ENCODE measurements at places on chromosomes 12 and 14.
A peak's percentile ranks its signal among the peaks of the same experiment; 100 is the strongest.

- no peak for DNase-seq
These were observed 126.8 kb upstream of the MAP1LC3B2 start for GRCh38 chr12:116432314-116432750.

GRCh38 chr14:91119556-91120311 is 5.9 kb downstream of the DGLUCY start:
- DNase-seq: no peak

DNA sequence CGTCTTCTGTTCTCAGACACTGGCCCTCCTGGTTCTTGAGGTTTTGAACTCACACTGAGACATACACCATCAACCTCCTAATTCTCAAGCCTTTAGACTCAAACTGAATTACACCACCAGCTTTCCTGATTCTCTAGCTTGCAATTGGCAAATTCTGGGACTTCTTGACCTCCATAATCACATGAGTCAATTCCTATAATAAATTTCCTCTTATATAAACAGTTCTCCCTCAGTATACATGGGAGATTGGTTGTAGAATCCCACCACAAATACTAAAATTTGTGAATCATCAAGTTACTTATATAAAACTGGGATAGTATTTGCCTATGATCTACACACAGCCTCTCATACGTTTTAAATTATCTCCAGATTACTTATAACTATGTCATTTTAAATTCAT is 162.2 kb downstream of the DIO2 start:
- no peak for DNase-seq

DNA sequence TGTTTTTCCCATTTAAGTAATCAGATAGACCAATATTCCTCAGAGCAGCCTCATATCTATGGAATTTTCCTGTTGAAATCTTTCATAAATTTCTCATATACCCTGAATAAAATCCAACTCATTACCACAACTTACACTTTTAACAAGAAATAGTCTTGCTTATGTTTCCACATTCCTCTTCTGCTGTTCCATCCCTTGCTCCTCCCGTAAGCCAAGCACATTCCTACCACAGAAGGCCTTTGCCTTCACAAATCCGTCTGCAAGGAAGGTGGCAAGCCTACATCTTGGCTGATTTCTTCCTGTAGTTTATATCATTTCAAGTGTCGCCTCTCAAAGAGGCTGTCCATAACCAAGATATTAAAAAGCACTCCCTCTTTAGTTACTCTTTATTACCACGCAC is 127.7 kb downstream of the C12orf50 start:
- no peak for DNase-seq

GRCh38 chr12:92707926-92708325 is 5.1 kb downstream of the PLEKHG7 start:
- no peak for DNase-seq

- no peak for DNase-seq
These were observed 13.9 kb upstream of the LGR5 start for GRCh38 chr12:71425568-71426299.

DNA sequence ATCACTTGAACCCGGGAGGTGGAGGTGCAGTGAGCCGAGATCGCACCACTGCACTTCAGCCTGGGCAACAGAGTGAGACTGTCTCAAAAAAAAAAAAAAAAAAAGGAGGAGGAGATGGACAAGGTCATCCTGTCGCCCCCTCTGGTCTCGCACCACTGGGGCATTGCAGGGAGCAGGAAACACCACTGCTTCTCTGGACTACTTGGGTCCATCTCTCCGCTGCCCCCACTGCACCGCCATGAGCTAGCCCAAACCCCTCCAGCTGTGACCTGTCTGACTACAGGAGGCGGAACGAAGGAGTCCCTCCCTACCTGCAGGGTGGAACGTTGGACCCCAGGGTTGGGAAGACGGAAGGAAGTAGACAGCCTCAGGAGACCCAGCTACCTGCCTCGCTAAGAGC is 18.2 kb upstream of the FAM222A start:
- DNase-seq: no peak

- DNase-seq: no peak
These were observed 30.6 kb upstream of the TRHDE start for GRCh38 chr12:72241552-72241951.

GRCh38 chr14:105641075-105641937 is 114.9 kb downstream of the TMEM121 start:
- no peak for DNase-seq

- DNase-seq: no peak
These were observed 29.8 kb downstream of the GPATCH2L start for GRCh38 chr14:76181546-76181945.

GRCh38 chr14:50967103-50967502 is 22.8 kb upstream of the PYGL start:
- DNase-seq: no peak

- DNase-seq: no peak
These were observed 194.2 kb downstream of the BCL11B start for GRCh38 chr14:99077844-99078236.

DNA sequence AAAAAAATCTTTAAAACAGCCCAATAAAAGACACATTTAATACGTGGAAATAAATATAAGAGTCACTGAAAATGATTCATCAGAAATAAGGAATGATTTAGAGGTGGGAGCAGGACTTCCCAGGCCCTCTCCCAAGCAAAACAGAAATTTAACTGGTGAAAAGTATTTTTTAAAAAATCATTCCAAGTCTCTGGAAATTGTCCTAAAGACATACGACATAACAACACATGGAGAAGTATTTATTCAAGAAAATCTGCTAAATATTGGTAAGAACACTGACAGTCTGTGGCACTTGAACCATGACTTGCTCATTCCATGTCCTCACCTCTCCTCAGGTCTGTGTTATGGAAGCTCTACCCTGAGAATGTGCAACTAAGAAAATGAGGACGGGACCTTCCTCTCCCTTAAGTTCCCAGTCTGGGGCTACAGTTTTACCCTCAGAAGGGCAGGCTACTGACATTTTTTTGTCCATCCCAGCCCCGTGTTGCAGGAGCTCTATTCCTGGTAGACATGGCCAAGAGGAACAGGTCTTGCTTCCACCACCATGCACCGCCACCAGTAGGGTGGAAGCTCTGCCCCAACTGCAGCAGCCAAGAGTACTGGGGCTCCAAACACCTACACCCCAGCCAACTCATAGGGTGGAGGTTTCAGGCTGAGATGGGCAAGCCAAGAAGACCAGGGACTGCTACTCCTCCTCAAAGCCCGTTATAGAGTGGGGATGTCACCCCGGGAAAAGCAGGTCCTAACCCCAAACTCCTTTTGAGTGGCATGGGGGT is 193.0 kb downstream of the CRADD start:
- DNase-seq: no peak

- DNase-seq: peak; percentile 52
These were observed 226.9 kb downstream of the EPS8 start for GRCh38 chr12:15562263-15562662.

GRCh38 chr12:42019746-42020145 is 124.9 kb downstream of the GXYLT1 start:
- no peak for DNase-seq

GRCh38 chr12:75974323-75975187 is 57.0 kb downstream of the PHLDA1 start:
- DNase-seq: no peak

DNA sequence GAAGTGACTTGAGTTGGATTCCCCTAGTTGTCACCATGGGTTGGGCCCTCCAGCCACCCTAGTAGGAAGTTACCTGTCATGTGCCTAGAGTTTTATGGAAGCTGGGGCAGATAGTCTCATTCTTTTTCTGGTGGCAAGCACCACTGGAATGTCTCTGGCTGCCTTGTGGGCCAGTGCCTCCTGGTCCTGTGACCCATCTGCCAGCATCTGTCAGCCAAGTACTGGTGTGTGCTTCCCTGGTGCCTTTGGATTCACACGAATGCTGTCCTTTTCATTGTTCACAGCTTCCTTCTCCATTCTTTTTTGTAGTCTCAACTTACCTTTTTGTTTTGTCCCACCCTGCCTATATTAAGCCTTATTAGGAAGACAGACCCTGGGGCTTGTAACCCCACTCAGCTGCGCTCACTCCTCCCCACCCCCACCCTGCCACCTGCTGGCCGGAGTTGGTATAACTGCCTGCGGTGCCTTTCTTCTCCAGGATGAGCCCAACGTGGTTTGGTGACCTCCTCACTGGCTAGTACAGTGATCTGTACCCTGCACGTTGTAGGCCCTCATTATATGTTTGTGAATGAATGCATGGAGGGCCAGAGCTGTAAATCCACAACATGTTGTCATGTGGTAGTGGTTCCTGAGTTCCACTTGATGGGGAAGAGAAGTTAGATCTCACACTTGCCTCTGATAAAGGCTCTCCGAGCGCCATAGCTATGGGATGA is 125.7 kb downstream of the TSPAN9 start:
- peak; percentile 28 for DNase-seq

DNA sequence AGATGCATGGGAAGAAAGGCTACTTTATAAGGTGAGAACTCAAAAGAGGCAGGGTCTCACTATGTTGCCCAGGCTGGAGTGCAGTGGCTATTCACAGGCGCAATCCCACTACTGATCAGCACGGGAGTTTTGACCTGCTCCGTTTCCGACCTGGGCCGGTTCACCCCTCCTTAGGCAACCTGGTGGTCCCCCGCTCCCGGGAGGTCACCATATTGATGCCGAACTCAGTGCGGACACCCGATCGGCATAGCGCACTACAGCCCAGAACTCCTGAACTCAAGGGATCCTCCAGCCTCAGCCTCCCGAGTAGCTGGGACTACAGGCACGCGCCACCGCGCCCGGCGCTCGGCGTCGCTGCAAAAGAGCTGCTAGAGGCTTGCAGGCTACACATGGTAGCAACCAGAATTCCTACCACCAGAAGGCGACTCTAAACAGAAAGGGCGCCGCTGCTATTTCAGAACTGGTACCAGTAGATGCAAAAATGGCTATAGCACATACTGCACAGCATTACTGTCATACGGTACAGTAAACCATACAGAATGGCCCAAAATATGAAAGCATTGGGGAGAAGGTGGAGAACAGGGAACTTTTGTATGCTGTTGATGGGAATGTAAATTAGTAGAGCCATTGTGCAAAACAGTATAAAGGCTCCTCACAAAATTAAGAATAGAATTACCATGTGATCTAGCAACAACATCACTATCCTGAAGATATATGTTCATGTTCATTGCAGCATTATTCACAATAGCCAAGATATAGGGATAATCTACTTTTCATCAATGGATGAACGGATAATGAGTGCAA is 1.2 kb upstream of the NEMF start:
- peak; percentile 82 for DNase-seq

- no peak for DNase-seq
These were observed 30.2 kb downstream of the MSRB3 start for GRCh38 chr12:65308601-65309071.

DNA sequence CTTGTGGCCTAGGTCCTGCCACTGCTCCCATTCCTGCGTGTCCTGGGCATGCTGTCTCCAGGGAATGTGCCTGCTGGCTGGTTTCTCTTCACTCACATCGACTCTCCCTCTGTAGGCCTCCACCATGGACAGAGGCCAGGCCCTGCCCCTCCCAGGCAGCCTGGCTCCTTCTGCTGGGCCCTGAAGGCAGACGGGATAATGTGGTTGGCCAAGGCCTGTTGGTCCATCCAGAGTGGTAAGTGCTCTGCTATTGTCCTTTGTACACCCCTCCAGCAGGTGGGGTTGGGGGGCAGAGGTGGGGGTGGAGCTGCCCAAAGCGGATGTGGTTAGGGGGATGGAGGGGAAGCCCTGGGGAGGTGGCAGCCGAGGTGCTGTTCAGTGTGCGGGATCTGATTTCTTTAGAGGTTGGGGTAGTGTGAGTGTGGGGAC is 9.5 kb upstream of the NR4A1 start:
- peak; percentile 62 for DNase-seq

- DNase-seq: no peak
These were observed 26.8 kb upstream of the IL22 start for GRCh38 chr12:68280240-68280639.

DNA sequence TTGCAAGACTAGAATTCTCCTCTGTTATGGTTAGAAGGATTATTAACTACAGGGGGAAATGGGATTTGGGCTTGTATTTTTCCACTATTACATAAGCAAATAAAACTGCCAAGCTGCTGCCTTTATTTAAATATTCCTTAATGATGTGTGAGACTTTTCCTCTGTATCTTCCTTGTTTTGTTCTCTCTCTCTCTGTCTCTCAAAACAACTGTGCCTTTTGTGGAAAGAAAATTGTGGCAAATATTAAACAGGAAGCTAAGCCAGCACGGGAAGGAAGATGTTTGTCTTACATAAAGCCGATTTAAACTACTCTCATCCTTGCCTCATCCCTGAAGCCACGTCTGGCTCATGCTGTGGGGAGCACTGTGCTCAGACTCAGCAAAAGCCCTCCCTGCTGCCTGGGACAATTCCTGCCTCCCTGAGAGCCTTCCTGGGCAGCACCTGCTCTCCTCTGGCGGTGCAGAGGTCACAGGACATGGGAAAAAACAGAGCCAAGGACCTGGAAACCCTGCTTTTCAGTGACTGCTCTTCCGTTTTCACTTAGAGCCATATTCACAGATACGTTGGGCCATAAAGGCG is 237.2 kb downstream of the SLC15A4 start:
- DNase-seq: no peak

DNA sequence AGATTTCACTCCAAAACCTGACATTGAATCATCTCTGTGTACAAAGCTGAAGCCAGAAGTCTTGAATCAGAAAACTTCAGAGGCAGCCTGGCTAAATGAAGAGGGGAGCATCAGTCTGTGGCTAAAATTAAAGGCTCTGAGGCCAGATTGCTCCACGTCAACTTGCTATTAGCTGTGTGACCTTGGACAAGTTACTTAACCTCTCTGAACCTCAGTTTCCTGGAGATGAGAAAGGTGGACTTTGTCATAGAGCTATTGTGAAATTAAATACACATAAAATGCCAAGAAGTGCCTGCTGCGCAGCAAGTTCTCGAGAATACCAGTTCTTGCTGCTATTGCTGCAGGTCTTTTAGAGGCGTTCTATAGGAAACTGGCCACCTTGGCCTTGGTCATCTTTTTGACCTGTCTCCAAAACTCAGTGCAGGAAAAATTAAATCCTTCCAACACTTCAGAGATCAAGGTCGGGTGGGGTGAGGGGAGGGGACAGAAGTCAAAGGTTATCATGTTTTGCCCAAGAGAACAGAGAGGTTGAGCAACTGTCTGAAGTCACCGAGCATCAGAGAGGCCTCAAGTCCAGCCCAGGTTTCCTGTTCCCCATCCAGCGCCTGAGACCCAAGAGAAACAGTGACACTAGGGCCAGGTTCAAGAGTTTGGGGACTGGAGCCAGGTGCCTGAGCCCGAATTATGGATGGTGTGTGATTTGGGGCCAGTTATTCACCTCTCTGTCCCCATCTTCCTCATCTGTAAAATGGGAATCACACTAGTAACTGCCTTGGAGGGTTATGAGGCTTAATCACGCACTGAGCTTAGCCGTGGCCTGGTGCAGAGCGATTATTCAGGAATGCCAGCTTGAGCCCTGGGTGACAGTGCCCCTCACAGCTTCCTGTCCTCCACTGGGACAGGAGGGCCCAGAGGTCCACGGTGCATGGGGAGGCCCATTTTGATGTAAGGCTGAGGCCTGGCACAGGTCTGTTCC is 1.1 kb downstream of the SERPINA1 start:
- DNase-seq: no peak

- DNase-seq: no peak
These were observed 37.3 kb upstream of the ATXN2 start for GRCh38 chr12:111636209-111636945.

Data from CD4-positive, alpha-beta T cell treated with Interleukin-15 for 4 hours (primary cell).